H4 (cell line): ENCODE measurements at places on chromosomes 4 and X. TPM values are rescaled to one million over a fixed set of nuclear protein-coding genes. Genes with fewer than 3 reads are reported as not detected.

The CCDC110 gene
- total RNA-seq: 0.12 TPM in 1 of 2 replicates, not detected in the other

The OTC gene
- not detected in 2 replicates for total RNA-seq

The PARM1 gene
- 3.4 and 4.3 TPM in 2 replicates for total RNA-seq

The APLN gene
- total RNA-seq: 0.19 and 0.74 TPM in 2 replicates

The GRPEL1 gene
- 74.3 and 75.4 TPM in 2 replicates for total RNA-seq

The MGAT4D gene
- not detected in 2 replicates for total RNA-seq

The KCND1 gene
- total RNA-seq: 0.12 TPM in 1 of 2 replicates, not detected in the other

The GPR143 gene
- not detected in 2 replicates for total RNA-seq
